ENCODE measurements at places on chromosomes 1 and 21.

- DNase-seq, result peak; percentile 25
Observed at GRCh38 chr1:181324797-181325616, 158.3 kb upstream of the CACNA1E start.

DNA sequence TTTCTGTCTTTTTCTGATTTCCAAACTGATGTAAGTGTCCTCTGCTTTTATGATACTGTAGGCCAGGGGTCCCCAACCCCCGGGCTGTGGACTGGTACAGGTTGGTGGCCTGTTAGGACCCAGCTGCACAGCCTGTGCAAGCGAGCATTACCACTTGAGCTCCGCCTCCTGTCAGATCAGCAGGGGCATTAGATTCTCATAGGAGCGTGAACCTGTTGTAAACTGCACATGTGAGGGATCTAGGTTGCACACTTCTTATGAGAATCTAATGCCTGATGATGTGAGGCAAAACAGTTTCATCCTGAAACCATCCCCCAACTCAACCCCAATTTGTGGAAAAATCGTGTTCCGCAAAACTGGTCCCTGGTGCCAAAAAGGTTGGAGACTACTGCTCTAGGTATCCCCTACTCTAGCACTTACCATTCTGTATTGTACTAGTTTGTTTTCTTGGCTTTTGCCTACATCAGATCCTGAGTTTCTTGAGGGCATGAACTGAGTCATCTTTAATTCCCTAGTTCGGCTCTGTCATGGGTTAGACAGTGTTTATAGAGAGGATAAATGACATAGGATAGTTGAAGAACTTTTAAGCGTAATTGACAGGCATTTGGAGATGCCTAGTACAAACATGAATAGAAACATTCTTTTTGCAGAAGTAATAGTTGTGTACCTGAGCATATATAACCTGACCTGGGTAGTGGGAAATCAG lies 4.1 kb downstream of the ABCD3 start:
- DNase-seq, result no peak

DNA sequence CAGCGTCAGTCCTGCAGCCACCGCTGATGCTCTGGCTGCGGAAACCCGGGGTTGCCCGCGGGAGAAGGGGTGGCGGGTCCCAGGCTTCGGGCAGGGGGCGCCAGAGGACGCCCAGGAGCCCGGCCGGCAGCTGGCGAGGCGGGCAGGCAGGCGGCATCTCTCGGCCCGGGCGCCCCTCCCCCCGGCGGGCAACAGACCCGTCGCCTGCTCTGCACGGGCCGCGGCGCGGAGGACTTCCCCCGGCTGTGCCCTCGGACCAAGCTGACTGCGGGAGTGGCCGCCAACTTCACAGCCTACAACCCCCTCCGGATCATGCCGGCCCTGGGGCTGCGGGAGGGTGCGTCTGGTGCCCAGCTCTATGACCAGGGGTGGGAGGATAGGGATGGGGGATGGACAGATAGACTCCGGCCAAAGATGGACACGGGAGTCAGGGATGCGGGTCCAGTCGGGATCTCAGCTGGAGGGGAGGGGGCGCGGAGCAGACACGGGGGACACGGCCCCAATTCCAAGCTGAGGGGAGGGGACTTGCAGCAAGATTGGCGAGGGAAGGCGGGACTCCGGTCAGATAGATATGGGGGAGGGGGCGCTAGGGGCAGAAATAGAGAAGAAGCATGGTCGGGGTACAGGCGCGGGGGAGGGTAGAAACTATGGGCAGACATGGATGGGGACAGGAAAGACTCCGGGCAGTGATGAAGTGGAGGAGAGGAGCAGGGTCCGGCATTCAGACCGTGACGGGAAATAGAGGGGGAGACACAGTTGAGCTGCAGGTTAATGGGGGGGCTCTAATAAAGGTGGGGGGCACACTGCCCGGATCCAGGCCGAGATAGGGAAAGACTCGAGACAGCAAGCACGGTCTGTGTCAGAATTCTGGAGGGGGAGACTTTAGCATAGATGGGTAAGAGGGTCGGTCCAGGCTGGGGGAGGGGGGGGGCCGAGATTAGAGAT lies 1.1 kb downstream of the ADGRB2 start:
- DNase-seq, result peak; percentile 27

DNA sequence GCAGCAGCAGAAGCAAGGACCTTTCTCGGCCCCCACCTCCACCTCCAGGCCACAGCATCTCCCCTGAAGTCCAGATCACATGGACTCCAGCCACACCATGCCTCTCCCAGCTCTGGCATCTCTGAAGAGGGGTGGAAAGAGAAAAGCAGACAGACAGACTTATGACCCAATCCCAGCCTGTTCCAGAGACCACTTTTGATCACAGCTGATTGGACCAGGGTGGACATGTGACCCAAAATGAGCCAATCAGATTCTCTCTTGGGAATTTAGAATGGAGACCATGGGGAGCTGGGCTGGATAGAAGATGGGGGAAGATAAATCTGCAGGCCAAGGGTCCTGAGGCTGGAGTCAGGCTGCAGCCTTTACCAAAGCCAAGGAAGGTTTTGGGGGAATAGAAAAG lies 16.4 kb downstream of the HTR1D start:
- DNase-seq, result no peak

DNA sequence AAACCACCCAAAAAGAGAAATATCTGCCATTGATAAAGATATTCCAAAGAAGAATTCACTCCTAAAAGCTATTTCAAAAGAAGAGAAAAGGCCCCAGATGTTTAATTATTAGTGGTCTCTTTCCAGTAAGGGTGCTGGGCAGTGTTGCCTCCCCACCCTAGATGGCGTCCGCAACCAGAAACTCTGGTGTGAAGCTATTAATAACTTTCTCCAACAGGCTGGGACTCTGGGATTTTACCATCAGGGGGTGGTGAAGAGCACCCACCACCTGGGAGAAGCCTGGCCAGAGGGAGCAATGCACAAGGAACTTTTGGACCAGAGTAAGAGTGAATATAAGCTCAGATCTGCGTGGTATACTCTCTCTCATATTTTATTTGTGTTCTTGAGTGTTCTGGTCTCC lies 115.4 kb upstream of the TIAM1 start:
- DNase-seq, result no peak

GRCh38 chr1:203624341-203624712 lies 2.3 kb upstream of the ATP2B4 start:
- DNase-seq, result no peak

GRCh38 chr1:11037740-11038182 lies 9.3 kb downstream of the MASP2 start:
- peak; percentile 83 for DNase-seq

GRCh38 chr1:23899070-23899469 lies 14.1 kb downstream of the CNR2 start:
- DNase-seq, result no peak

DNA sequence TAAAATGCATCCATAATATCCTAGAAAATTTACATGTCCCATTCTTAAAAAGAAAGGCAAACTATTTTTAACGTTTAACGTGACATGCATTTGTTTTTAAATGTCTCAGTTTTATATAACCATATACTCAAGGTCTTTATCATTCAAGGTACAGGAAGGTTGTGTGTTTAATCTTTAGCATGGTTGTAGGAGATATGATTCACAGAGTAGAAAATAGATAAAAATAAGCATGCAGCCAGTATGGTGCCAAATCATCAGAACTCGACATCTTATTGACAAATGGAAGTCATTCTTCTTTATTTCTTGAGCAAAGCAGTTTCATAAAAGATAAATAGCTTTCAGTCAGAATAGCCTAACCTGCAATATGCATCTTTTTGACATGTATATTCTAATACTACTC lies 51.0 kb downstream of the SAMSN1 start:
- no peak for DNase-seq

- DNase-seq, result no peak
Observed at GRCh38 chr1:37846647-37847339, 12.6 kb downstream of the MTF1 start.

GRCh38 chr1:159991513-159991912 lies 37.5 kb upstream of the SLAMF9 start:
- no peak for DNase-seq

- DNase-seq, result no peak
Observed at GRCh38 chr1:53107570-53108322, 34.7 kb downstream of the SLC1A7 start.

GRCh38 chr1:101203820-101204540 lies 32.8 kb upstream of the S1PR1 start:
- no peak for DNase-seq

DNA sequence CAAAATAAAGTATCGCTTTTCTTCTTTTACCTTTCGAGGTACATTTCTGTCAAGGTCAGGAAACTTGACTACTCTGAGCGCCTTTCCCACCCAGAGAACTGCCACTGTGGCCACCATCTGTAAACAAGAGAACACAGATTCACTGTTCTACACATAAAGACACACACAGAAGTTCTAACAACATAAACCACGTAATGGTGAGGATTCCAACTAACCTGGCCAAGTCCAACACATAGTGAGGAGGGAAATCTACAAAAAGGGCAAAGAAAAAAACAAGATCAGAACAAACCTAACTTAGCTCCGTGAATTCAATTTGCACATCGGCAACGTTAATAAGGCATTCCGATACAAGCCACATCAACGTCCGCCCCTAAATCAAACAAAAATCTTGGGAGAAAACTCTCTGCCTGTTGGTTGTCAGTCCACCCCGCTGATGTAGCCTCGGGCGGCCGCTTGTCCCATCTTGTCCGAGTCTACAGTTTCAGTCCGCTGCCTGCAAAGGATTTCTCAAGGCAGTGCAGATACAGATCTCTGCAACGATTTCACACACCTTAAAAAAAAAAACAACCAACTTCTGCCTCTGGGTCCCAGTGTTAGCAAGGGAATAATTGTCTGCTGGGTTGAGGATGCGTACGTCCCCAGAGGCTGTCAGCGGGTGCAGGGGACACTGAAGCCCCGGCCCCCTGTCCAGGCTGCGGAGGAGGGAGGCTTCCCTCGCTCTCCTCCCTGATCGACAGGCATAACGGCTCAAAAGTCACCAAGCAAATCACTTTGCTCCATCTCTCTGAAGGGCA lies 1.0 kb downstream of the SLC35D1 start:
- DNase-seq, result no peak

DNA sequence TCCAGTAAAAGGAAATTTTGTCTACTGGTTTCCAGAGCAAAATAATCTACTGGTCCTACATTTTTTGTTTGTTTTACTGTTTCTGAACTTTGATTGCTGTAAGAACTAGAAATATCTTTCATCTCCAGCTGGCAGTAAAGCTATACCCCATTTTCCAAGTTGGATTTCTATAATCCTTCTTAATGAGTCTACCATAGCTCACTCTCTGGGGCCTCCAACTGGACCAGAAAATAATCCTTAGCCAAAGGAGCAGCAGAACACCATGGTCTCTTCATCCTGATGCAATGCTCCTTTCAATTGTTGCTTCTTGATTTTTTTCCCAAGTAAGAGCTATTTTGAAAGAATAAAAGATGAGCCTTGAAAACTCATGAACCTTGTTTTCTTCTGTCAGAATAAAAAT lies 110.0 kb upstream of the COL11A1 start:
- DNase-seq, result no peak

- DNase-seq, result no peak
Observed at GRCh38 chr1:218481116-218481775, 136.1 kb downstream of the TGFB2 start.

GRCh38 chr1:3534803-3535637 lies 76.3 kb downstream of the MEGF6 start:
- DNase-seq, result no peak

DNA sequence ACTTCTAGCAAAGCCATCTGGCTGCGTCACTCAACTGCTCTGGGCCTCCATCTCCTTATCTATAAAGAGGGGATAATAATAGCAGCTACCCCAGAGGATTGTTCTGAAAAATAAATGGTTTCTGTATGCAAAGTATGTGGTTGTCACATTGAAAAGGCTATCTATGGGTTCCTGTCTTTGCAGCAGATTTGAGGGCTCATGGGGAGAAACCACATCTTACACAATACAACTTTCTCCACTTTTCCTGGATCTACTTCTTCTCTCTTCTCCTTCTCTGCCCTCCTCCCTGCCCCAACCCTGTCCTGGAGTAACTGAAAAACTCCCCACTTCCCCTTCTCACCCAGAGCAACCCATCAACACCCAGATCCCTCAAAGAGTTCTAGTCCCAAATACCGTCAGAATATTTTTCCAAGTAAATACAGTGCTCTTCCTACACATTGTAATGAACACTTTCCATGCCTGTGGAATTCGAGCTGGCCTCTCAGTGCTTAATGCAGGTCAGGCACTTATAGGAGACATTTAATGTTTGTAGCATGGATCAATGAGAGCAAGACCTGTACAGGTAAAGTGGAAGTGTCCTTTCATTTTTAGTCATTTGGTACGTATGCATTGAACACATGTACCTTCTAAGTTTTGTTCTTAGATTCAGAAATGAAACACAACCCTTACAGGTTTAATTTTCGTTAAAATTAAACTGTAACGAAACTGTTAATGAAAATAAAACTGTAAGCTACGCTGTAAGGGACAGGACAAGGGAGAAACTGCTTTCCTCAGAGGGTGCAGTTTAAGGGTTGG lies 131.9 kb downstream of the AK5 start:
- no peak for DNase-seq

GRCh38 chr1:211986628-211987254 lies 48.6 kb downstream of the INTS7 start:
- DNase-seq, result no peak

GRCh38 chr1:47782414-47783166 lies 214.6 kb downstream of the TRABD2B start:
- DNase-seq, result no peak

DNA sequence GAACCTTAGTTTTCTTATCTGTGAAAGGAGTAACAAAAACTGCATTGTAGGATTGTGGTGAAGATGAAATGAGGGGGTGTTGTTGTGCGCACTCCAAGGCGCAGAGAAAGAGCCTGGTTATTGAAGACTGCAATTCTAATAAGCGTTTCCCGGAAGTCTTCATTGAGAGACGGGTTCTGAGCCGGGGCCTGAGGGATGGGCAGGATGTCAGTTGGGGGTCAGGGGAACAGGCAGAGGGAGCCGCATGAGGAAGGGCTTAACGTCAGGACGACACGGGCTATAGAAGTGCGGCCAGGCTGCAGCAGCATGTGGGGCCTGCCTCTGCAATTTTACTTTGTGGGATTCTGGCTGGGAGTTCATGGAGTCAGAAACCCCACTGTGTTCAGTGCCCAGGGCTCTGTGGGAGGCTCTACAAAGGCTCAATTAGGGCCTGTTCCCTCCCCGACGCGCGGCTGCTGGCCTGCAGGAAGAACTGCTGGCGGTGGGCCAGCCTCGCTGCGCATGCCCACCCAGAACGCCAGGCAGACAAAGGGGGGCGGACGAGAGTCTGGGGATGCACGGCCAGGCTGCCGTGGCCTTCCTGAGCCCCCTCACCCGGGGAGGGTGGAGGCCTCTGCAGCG lies 20.7 kb downstream of the TRIM62 start:
- no peak for DNase-seq

DNA sequence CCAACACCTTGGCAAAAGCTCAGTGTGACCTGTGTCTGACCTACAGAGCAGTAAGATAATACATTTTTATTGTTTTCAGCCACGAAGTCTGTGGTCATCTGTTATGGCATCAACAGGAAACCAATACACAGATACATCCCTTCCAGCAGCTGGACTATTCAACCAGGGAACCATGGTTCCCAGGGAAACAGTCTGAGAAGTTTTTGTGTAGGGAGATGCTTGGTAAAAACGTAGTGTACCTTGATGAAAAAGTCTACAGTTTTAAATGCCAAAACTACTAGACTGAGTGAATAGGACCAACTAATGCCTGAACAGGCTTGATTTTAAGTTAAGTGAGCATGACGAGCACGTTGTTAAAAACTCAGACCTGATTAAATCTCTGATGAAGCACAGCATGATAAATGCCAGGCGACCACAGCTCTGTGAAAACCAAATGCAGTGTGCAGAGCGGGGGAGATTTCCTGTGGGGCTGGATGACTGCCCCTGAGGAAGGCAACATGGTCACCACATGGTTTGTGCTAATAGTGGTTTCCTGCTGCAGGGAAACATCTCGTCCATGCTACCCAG lies 228.9 kb downstream of the TNR start:
- DNase-seq, result no peak

- no peak for DNase-seq
Observed at GRCh38 chr1:116934586-116935207, 25.0 kb downstream of the PTGFRN start.
